NCI-H2029 treated with DMSO at 0.1 percent for 48 hours (cell line): ENCODE measurements at places on chromosomes 7 and 10.

GRCh38 chr7:43585562-43585961 is 2.7 kb downstream of the STK17A start:
- DNase-seq, result no peak

- no peak for DNase-seq
Measured at GRCh38 chr10:123194056-123194455, 39.9 kb downstream of the BUB3 start.

DNA sequence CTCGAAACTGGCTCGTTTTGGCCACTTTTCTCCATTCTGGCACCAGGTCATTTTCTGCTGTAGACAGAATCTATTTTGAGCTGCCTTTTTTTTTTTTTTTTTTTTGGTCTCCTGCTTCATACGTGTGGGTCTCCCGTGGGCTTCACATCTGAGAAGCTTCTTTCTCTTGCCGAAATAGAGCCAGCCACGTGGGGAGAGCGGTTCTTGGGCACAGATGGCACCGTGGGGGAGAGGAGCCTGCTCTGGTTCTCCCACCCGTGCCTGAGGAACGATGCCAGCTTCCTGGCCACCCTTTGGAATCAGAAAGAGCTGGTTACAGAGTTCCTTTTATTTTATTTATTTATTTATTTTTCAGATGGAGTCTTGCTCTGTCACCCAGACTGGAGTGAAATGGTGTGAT is 48.7 kb upstream of the OCM2 start:
- DNase-seq, result no peak

DNA sequence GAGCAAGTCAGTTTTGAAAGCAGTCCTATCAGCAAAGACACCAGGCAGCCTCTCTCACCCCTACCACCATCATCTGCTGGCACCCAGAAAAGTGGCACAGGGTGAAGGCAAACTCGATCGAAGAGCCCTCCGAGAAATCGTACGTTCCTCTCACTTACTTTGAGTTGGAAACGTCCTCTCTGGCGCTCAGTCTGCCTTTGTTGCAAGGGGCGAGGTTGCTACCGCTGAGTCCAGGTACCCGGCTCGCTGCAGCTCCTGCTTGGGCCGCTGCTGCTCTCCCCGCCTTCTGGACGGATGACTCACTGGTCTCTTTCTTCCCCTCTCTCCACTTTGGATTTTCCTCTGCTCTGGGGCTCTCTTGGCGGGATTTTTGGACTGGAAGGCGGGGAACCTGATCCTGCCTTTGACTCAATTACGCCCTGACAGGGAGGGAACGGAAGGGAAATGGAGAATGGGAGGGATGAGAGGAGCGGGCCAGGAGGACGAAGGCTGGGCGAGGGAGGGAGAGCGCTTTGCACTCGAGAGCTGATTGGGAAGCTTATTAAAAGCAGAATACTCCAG is at the start of gene PTN:
TSS of gene PTN (minus strand) at position 453 of the 561 bp plus-strand sequence. CDS start 88,760 bp downstream, outside the sequence.
- peak; percentile 62 for DNase-seq

- DNase-seq, result no peak
Measured at GRCh38 chr7:151436446-151437158, 3.3 kb downstream of the CRYGN start.

DNA sequence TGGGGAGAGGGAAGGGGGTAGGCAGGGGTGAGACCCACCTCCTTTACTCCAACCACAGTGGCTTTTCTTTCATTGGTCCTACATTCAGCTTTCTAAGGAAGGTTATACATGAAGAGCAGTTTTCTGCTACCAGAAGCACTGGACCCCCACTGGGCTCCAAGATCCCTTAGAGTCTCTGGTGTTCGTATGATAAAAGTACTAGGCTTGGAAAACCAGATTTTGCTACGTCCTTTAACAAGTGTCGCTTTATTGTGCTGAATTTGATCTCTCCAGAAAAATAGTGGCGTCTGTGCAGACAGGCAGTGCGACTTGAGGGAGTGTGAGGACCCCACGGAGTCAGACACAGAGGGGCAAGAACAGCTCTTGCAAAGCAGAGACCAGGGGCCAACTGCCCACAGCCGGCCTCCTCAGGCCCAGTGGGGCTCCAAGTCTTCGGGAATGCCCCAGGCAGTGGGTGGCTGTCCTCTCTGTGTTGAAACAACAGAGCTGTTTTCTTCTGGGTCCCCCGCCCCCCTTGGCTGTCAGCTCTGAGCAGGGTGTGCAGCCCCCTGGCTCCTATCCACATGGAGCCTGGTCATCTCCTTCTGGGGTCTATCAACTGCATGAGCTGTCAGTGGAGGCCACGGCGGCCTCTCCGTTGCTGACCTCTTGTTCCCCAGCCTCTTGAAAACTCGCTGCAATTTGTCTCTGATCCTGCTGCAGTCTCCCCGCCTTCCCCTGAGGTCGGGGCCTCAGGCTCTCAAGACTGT is 333.2 kb downstream of the RPS24 start:
- no peak for DNase-seq

GRCh38 chr10:12091421-12091820 is 22.7 kb downstream of the DHTKD1 start:
- DNase-seq, result no peak

DNA sequence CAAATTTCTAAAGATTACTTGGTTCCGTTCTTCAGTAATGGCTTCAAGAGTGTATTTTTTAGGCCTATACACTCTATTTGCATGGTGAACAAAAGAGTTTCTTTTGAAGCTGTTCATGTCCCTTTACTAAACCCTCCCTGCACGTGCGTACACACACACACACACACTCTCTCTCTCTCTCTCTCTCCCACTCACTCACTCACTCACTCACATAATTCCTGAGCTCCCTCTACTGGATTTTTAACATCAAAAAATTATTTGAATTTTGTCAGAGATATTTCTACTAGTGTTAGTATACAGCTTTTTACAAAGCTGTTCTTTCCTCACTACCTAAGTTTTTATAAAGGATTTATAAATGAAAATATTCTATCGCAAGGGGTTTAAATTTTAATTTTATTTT is 85.9 kb downstream of the UBE3C start:
- no peak for DNase-seq

- no peak for DNase-seq
Measured at GRCh38 chr7:102028206-102028826, 210.9 kb downstream of the CUX1 start.

DNA sequence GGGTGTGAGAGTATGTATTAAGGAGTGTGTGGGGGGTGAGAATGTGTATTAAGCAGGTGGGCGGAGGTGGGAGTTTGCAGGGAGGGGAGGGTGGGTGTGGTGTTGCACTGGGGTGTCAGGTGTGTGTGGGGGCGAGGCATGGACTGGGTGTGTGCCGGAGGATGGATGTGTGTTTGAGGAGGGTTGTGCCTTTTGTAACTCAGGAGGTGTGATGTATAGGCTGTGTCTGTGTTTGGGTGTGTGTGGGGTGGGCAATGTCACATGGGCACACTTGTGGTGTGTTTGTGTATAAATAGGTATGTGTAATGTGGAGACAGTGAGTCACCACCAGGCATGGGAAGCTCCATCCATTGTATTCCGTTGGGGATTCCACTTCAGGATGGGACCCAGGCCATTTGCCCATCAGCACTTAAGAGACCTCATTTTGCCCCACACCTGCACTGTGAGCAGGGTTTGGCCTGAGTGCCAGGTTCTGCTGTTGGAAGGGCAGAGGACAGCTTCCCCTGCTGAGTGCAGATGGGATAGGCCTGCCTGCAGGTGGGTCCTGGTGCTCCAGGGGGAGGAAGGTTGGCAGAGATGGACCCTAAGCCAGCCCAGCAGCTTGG is 5.8 kb downstream of the UNC5B start:
- peak; percentile 17 for DNase-seq

GRCh38 chr10:49834976-49835375 is 72.9 kb upstream of the OGDHL start:
- DNase-seq, result no peak

- DNase-seq, result no peak
Measured at GRCh38 chr10:77799352-77799751, 127.2 kb downstream of the DLG5 start.

DNA sequence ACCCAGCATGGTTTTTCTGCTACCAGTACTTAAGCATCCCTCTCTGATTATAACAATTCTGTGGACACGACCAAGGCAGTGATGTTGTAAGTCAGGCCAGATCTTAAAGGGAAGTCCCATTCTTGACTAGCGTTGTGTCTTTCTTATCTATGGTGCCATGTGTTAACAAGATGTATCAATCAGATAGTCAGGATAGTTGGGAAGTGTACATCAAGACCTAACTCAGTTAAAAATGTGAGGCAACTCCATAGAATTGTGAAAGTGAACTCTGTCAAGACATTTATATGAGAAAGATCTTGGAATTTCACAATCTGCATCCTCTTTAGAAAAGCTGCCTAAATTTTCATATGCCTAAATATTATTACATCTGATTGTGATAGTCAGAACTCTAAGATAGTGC is 341.7 kb upstream of the SEMA3D start:
- no peak for DNase-seq

- no peak for DNase-seq
Measured at GRCh38 chr7:13259930-13260329, 572.5 kb downstream of the ARL4A start.

DNA sequence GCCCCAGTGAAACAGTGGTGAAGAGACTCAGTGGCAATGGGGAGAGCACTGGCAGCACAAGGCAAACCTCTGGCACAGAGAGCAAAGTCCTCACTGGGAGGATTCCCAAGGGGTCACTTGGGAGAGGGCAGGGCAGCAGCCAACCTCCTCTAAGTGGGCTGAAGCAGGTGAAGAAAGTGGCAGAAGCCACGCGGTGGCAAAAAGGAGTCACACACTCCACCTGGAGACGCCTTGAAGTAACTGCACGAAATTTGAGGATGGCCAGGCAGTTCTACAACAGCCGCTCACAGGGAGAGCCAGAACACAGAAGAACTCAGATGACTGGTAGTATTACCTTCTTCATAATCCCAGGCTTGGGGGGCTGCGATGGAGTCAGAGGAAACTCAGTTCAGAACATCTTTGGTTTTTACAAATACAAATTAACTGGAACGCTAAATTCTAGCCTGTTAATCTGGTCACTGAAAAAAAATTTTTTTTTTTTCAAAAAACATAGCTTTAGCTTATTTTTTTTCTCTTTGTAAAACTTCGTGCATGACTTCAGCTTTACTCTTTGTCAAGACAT is 574 bp upstream of the IL6 start:
- DNase-seq, result peak; percentile 19

DNA sequence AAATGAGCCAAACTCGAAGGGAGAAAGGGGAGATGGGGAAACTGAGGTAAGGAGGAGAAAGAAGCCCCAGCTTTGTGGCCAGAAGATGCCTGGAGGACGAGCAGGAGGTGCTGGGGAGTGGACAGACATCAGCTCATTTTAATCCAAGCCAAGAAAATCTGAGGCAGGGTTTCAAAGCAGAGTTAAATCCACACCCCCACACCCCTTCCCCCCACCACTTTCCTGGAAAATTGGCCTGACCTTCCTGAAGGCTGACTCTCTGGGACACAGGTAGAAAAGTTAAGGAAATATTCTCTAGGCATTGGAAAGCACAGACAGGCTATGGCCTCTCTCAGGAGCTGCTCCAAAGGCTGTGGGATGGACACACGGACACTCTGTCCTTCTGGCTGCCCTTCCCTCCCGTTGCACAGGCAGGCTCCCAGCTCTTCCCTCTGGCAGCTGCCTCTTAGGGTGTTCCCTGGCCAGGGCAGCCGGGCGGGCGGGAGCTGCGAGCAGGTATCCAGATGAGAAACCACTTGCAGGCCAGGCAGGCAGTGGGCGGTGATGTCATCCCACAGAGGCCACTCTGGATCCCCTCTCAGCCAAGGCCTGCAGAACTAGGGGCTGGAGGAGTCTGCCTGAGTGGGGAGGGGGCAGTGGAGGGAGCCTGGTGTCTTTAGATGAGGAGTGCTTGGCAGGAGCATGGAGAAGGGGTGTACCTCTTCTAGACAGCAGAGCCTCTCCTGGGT is 171.8 kb downstream of the NEURL1 start:
- no peak for DNase-seq

DNA sequence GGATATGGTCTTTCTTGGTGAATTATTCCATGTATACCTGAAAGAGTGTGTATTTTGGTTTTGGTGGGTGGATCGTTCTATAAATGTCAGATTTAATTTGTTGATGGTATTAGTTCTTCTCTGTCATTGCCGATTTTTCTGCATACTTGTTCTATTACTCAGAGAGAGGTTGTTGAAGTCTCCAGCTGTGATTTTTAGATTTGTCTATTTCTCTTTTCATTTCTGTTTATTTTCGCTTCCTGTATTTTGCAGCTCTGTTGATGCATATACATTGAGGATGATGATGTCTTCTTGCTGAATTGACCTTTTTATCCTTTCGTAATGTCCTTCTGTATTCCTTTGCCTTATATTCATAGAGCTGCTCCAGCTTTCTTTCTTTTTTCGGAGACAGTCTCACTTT is 12.1 kb upstream of the BHLHA15 start:
- no peak for DNase-seq

- DNase-seq, result no peak
Measured at GRCh38 chr10:88149906-88150305, 286.5 kb downstream of the PTEN start.

DNA sequence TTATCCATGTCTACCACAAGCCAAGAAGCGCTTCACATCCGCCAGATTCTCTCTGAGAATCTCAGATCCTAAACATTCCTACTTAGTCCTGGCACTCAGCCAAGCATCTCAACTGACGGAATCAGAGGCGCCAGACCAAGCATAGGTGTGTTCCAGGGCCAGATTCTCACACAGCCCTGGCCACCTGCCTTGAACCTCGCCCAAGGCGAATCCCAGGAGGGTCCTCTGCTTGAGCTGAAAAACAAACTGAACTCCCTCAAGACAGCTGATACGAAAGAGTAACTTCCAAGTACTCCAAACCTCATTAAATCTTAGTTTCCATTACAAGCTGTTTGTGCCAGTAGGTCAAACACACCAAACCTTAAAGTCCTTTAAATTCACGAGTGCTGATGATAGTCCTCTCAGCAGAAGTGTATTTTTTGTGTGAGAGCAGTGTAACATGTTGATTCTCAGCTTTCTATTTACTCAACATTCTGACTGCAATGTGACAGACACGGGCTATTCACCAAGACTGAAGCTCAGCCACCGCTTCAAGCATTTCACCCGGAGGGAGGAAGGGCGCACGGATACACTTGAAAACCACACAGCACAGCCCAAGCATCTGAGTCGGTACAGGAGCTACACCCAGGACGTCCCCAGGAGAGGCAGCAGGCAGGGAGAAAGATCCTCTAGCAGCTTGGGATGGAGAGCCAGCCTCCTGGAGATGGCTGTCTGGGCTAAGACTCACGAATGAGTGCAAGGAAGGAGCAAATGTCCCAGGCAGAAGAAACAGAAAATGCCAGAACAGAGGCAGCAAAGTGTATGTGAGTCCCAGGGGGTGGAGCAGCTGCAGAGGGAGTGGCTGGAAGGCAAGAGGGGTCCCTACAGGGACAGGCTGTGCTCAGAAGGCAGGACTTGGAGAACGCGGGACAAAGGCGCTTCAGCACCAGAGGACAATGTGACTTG is 6.0 kb downstream of the PARD3 start:
- peak; percentile 86 for DNase-seq
